Type B pancreatic cell (in vitro differentiated cells): ENCODE measurements at places on chromosomes 7 and 10.
A peak's percentile ranks its signal among the peaks of the same experiment; 100 is the strongest.

DNA sequence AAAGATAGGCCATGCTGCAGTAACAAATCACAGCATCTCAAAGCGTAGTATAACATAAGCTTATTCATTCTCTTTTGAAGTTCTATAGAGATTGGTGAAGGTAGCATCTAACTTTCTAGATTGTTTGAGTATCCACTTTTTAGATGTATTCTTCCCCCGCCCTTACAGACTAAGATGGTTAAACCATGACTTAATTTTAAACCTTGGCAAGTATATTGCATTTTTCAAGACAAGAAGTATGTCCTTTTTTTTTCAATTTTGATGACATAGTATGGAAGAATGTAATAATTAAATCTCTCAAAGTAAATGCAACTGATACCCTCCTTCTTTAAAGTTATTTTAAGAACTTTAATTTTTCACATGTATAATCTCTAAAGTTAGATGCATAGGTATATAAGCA, 190.0 kb downstream of the KCND2 start:
- no peak for DNase-seq
- H3K4me3 ChIP-seq = no peak overlapping the region
- H3K4me1 ChIP-seq = no peaks in the 10 kb centered on the region
- H3K36me3 ChIP-seq = no peaks in the 10 kb centered on the region
- H3K27me3 ChIP-seq = peaks cover 8% of the 10 kb centered on the region

GRCh38 chr10:47339186-47339735, 8.9 kb upstream of the RBP3 start:
- peaks cover 16% of the 10 kb centered on the region for H3K27me3 ChIP-seq
- no peak overlapping the region for H3K27ac ChIP-seq
- H3K36me3 ChIP-seq = no peaks in the 10 kb centered on the region

GRCh38 chr10:85961073-85961472, 405.5 kb downstream of the GRID1 start:
- H3K36me3 ChIP-seq = no peaks in the 10 kb centered on the region
- H3K27me3 ChIP-seq = peaks cover 13% of the 10 kb centered on the region
- DNase-seq = no peak
- no peak overlapping the region for H3K27ac ChIP-seq

GRCh38 chr10:69446650-69447151, 4.6 kb upstream of the TSPAN15 start:
- H3K4me3 ChIP-seq = peak overlapping the region; percentile 6
- H3K27me3 ChIP-seq = peaks cover 15% of the 10 kb centered on the region
- DNase-seq = no peak
- peak overlapping the region; percentile 76 for H3K27ac ChIP-seq
- H3K36me3 ChIP-seq = no peaks in the 10 kb centered on the region

DNA sequence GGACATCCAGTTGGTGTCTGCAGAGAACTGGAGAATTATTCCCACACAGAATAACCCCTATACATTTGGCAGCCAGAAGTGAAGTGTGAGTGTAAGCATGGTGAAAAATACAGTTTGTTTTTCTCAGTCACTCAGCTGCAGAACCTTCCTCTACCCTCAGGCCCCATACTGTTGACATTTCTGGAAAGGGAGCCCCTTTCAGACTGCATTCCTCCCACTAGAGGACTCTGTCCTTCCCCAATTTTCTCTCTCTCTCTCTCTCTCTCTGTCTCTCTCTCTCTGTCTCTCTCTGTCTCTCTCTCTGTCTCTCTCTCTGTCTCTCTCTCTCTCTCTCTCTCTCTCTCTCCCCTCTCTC, 86.8 kb upstream of the STEAP1B start:
- H3K36me3 ChIP-seq = no peaks in the 10 kb centered on the region
- H3K27me3 ChIP-seq = peaks cover 6% of the 10 kb centered on the region
- H3K4me3 ChIP-seq = no peak overlapping the region
- peak overlapping the region; percentile 54 for H3K27ac ChIP-seq
- H3K4me1 ChIP-seq = peaks cover 12% of the 10 kb centered on the region

DNA sequence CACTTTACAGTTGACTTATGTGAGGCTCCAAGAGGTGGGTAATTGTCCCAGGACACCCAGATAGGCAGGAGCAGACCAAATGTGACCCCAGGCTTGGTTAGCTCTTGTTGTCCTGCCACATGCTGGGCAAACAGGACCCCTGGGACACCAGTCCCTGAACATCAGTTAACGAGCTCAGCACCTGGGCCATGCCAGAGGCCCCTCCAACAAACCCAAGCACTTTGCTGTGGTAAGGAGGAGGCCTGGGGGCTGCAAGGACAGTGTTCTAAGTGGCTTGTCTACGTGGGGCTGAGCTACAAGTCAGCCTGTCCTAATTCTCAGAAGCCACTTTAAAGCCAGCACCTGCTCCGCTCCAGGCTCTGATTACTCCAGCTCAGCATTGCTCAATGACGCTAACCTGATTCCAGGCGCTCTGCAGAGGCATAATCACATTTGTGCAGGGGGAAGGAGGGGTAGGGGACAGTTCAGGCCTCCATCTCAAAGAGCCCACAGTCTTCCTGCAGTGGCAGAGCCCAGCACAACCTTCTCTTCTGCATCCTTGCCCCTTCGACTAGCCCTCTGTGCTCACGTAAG, 57.2 kb downstream of the DDC start:
- H3K36me3 ChIP-seq = no peaks in the 10 kb centered on the region
- DNase-seq = no peak
- no peaks in the 10 kb centered on the region for H3K27me3 ChIP-seq
- no peaks in the 10 kb centered on the region for H3K4me1 ChIP-seq
- H3K4me3 ChIP-seq = no peak overlapping the region

- DNase-seq = no peak
- H3K4me3 ChIP-seq = no peak overlapping the region
- H3K27me3 ChIP-seq = no peaks in the 10 kb centered on the region
- no peaks in the 10 kb centered on the region for H3K36me3 ChIP-seq
- H3K4me1 ChIP-seq = peaks cover 21% of the 10 kb centered on the region
Observed at GRCh38 chr10:88981435-88981834, 9.2 kb upstream of the FAS start.

DNA sequence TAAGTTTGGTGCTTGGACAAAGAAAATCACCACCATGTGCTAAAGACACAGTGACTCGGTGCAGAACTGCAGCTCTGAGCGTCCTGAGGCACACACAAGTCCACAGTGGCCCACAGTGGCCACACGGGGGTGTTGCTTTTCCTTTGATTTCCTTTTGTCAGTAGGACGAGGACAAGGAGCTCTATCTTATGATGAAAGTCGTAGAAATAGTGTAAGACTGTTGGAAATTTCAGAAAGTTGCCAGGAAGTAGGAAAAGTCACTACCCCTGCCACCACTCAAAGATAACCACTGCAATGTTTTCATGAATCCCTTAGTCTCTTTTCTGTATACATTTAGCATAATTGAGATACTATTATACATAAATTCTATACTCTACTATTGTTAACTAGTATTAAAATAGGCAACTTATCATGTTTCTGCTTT, 146.0 kb downstream of the TNS3 start:
- no peak for DNase-seq
- H3K4me1 ChIP-seq = peaks cover 9% of the 10 kb centered on the region
- H3K36me3 ChIP-seq = peaks cover 35% of the 10 kb centered on the region
- H3K27ac ChIP-seq = no peak overlapping the region
- no peak overlapping the region for H3K4me3 ChIP-seq

GRCh38 chr7:1662101-1662500, 8.0 kb upstream of the ELFN1 start:
- peak; percentile 57 for DNase-seq
- H3K36me3 ChIP-seq = no peaks in the 10 kb centered on the region
- H3K27ac ChIP-seq = no peak overlapping the region
- peaks cover 57% of the 10 kb centered on the region for H3K27me3 ChIP-seq
- H3K4me3 ChIP-seq = no peak overlapping the region
- no peaks in the 10 kb centered on the region for H3K4me1 ChIP-seq

GRCh38 chr10:102394801-102395399, 605 bp upstream of the NFKB2 start:
- peaks cover 19% of the 10 kb centered on the region for H3K27me3 ChIP-seq
- H3K4me3 ChIP-seq = peak overlapping the region; percentile 92
- peak overlapping the region; percentile 99 for H3K27ac ChIP-seq
- H3K4me1 ChIP-seq = peaks cover 13% of the 10 kb centered on the region

- H3K27me3 ChIP-seq = no peaks in the 10 kb centered on the region
- H3K4me3 ChIP-seq = no peak overlapping the region
- DNase-seq = no peak
Observed at GRCh38 chr7:79055722-79056415, 397.6 kb downstream of the MAGI2 start.

- no peak for DNase-seq
- peaks cover 8% of the 10 kb centered on the region for H3K4me1 ChIP-seq
- no peaks in the 10 kb centered on the region for H3K27me3 ChIP-seq
- no peaks in the 10 kb centered on the region for H3K36me3 ChIP-seq
- H3K27ac ChIP-seq = no peak overlapping the region
Observed at GRCh38 chr10:97062046-97062445, 123.7 kb downstream of the SLIT1 start.

DNA sequence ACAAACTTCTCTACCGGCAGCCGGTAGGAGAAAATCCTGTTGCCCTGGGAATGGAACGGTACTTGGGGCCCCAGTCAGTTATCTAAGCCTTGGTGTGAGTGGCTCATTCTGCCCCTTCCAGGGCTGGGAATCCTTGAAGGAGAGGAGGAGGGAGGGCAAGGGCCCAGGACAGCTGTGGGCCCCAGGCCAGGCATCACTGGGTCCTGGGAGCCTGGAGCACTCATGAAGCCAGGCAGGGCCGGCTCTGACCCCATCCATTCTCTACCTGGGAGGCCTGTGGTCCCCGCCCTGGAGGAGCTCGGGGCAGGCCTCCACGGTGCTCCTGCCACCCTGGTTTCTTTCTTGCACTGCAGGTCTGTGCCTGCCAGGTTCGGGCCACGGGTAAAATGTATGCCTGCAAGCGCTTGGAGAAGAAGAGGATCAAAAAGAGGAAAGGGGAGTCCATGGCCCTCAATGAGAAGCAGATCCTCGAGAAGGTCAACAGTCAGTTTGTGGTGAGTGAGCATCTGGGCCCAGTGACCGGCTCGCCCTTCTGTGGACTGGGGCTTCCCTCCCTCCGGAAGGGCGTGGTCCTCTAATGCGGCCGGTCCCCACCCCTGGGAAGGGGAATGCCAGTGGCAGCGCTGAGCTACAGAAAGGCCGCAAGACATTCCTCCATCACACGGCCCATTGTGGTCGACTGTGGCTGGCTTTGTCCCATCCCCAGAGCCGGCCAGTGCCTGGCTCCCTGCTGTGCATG, 111.3 kb downstream of the RGS10 start:
- no peak for DNase-seq
- H3K27me3 ChIP-seq = no peaks in the 10 kb centered on the region
- no peaks in the 10 kb centered on the region for H3K4me1 ChIP-seq
- no peak overlapping the region for H3K27ac ChIP-seq

GRCh38 chr10:106799776-106800175, 364.7 kb downstream of the SORCS1 start:
- no peak overlapping the region for H3K27ac ChIP-seq
- peaks cover 4% of the 10 kb centered on the region for H3K4me1 ChIP-seq
- H3K27me3 ChIP-seq = peaks cover 14% of the 10 kb centered on the region
- H3K36me3 ChIP-seq = peaks cover 4% of the 10 kb centered on the region
- H3K4me3 ChIP-seq = no peak overlapping the region

DNA sequence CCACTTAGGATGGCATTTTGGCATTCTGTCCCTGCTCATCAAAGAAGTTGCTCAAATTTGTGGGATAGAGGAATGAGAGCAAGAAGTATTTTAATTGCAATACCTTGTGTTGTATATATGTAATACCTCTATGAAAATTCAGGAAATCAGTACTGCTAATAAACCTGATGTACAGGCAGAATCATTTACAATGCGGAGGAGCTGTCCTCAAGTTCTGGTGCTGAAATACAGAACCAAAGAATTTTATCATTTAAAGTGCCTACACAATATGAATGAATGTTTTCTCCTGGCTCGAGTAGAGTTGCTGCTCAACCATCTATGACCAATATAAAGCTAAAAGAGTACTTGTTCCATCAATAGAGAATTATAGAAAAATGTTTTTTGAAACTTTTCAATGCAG, 305.8 kb downstream of the PLXNA4 start:
- DNase-seq = no peak
- no peaks in the 10 kb centered on the region for H3K36me3 ChIP-seq
- H3K4me1 ChIP-seq = peaks cover 1% of the 10 kb centered on the region
- H3K27me3 ChIP-seq = peaks cover 30% of the 10 kb centered on the region

- H3K36me3 ChIP-seq = peaks cover 3% of the 10 kb centered on the region
- DNase-seq = no peak
- H3K4me1 ChIP-seq = no peaks in the 10 kb centered on the region
- H3K27ac ChIP-seq = no peak overlapping the region
- H3K4me3 ChIP-seq = no peak overlapping the region
Observed at GRCh38 chr10:60270426-60270825, 119.2 kb downstream of the ANK3 start.

GRCh38 chr7:45885264-45885882, 2.9 kb upstream of the IGFBP1 start:
- no peaks in the 10 kb centered on the region for H3K36me3 ChIP-seq
- H3K4me1 ChIP-seq = peaks cover 6% of the 10 kb centered on the region
- no peak overlapping the region for H3K4me3 ChIP-seq
- peaks cover 61% of the 10 kb centered on the region for H3K27me3 ChIP-seq
- DNase-seq = no peak

DNA sequence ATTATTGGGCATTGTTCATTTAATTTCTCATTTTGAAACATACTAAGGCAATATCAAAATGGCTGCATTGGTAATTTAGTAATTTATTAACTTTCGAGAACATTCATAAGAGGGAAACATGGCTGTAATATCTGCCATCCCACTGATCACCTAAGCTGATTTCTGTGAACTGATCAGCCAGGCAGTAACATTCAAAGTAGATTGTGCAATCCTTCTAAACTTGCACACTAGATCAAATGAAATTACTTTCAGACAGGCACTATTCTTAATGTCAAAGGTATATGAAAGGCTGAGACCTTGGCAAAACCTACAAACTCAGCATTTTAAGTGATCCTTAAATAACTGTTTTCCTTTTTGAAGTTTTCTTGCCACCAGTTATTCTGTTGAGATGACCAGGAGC, 290.7 kb downstream of the CACNA2D1 start:
- no peaks in the 10 kb centered on the region for H3K36me3 ChIP-seq
- DNase-seq = no peak
- H3K27me3 ChIP-seq = no peaks in the 10 kb centered on the region
- peaks cover 9% of the 10 kb centered on the region for H3K4me1 ChIP-seq

DNA sequence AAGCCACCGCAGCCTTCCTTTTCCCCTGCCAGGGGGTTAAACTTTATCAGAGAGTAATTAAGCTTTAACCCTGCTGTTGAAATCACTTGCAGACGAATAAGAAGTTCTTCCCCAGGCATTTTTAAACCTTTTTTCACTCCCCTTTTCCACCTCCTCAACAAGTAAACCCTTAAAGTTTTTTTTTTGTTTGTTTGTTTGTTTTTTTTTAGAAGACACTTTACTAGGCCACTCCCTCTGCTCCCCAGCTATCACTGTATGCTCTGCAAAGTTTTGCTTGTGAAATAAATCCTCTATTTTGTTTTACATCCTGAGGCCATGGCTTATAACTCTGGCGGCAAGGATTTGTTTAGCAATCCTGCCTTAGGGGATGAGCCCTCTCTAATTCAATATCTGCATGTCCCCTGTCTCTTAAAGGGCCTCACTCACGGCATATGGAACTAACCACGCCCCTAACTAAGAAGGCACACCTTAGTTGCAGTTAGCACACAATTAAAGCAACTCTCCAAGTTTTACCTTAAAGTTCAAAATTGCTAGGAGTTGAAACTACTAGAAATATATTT, 1354.7 kb upstream of the LRRTM3 start:
- no peak for DNase-seq
- peak overlapping the region; percentile 97 for H3K4me3 ChIP-seq
- no peaks in the 10 kb centered on the region for H3K27me3 ChIP-seq
- peak overlapping the region; percentile 89 for H3K27ac ChIP-seq
- peaks cover 13% of the 10 kb centered on the region for H3K4me1 ChIP-seq
- peaks cover 13% of the 10 kb centered on the region for H3K36me3 ChIP-seq

GRCh38 chr7:128389618-128390329, 20.0 kb downstream of the IMPDH1 start:
- H3K27me3 ChIP-seq = peaks cover 3% of the 10 kb centered on the region
- no peak overlapping the region for H3K4me3 ChIP-seq
- no peak for DNase-seq
- H3K27ac ChIP-seq = no peak overlapping the region
